ENCODE measurements at places on chromosomes 13 and 19.

DNA sequence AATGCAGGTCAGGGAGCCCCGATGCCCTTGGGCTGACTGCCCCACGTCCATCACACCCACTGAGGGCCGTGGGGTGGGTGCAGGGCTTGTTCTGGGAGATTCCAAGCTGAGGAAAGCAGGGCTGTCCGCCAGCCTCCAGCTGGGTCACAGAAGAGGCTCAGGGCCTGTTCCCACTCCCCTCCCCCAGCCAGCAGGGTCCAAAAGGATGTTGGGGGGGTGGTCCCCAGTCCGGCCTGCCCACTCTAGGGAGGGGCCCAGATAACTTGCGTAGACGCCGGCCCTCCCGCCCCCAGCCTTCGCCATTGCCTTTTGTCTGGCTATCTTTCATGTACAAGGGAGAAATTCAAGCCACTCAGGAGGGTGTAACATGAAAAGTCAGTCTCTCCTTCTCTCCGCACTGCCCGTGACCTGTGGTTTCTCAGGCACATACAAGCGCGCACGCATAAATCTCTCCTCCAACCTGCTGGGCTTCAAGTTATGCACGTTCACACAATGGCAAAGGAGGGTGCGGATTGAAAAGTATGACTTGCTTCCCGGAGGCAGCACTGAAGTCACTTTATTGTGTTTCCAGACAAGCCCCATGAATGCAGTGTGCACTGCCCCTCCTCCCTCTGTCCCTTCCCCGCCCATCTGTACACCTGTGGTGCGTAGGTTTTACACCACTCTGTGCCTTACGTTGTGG, 20.2 kb downstream of the CARM1 start:
- no peak for DNase-seq

- no peak for DNase-seq
These were observed 26.0 kb downstream of the TM9SF2 start for GRCh38 chr13:99527301-99527700.

DNA sequence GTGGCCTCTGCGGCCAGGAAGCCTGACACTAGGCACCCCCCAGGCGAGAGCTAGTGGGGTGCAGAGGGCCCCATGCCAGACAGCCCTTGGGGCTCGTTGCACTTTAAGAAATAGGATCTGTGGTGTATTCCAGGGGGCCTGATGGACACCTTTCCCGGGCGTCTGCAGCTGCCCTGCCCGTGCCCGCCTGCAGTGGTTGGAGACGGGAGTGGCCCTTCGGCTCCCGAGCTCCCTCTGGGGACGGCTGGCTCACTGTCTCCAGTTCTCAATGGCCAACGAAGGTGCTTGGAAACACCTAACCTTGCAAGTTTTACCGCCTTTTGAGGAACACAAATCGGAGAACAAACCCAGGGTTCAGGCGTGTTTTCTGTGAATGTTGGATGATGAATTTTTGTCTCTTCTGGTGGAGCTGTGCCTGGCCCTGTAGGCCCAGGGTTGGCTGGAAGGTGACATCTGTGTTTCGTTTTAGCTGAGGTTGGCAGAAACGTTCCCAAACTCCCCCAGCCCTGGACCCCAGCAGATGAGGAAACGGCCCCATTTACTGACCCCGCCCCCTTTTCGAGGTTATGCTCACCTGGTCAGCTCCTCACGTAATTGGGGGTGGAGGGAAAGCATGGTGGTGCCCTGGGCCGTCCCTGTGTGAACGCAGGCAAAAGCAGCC, 17.4 kb upstream of the NPAS1 start:
- no peak for DNase-seq

GRCh38 chr13:106349080-106349931, 186.2 kb downstream of the EFNB2 start:
- DNase-seq, result no peak

- no peak for DNase-seq
These were observed 230.4 kb downstream of the ATP8A2 start for GRCh38 chr13:25602176-25602575.

DNA sequence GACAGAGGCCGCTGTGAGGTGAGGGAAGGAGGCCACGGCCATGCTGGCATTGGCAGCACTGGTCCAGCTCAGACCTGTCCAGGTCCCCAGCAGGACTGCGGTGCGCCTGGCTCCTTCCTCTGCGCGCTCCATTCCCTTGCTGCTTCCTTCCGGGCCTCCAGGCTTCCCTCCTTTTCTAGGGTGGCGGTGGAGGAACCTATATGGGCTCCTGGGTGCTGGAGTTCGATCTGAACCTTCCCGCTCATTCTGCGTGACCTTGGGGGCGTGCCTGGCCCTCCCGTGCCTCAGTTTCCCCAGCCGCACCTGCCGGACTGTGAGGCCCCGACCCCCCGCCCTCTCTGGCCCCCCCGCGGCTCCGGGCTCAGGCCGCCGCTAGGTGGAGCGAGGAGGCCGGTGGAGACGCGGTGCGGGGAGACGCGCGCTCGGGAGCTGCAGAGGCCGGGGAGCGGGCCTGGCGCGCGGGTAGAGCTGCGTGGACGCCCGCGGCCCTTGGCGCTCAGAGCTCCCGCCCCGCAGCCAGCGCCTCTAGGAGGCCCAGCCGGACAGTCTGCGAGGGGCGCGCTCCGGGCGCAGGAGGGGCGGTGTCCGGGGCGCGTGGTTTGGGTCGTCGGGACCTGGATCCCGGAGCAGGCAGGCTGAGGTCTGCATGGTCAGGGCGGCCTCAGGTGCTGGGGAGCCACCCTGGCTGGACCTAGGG, 29.9 kb downstream of the EFNA2 start:
- no peak for DNase-seq

DNA sequence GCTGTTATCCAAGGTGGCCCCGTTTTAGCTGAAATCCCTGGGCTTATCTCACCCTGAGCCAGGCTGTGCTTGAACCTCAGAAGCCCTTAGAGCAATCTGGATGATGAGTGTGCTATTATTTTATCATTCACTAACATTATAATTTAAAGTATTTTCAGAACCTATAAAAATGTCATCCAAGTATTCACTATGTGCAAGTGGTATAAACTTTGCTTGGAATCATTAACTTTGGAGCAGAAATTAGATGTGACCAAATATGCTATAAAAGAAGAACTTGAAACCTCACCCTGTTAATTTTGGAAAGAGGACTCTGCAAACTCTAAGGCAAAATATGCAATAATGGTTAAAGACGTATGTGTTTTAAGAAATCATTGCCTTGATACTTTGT, 147.5 kb downstream of the USP12 start:
- no peak for DNase-seq

- no peak for DNase-seq
These were observed 1.3 kb downstream of the ISOC2 start for GRCh38 chr19:55459950-55460657.

GRCh38 chr13:85567909-85568308, 231.3 kb downstream of the SLITRK6 start:
- no peak for DNase-seq

- no peak for DNase-seq
These were observed 6.0 kb downstream of the SIX5 start for GRCh38 chr19:45762870-45763631.

- no peak for DNase-seq
These were observed 416.4 kb downstream of the DCT start for GRCh38 chr13:94063096-94063495.

GRCh38 chr19:48966541-48967345, 1.6 kb downstream of the FTL start:
- DNase-seq, result no peak

GRCh38 chr13:101996954-101997353, 404.9 kb downstream of the FGF14 start:
- no peak for DNase-seq

DNA sequence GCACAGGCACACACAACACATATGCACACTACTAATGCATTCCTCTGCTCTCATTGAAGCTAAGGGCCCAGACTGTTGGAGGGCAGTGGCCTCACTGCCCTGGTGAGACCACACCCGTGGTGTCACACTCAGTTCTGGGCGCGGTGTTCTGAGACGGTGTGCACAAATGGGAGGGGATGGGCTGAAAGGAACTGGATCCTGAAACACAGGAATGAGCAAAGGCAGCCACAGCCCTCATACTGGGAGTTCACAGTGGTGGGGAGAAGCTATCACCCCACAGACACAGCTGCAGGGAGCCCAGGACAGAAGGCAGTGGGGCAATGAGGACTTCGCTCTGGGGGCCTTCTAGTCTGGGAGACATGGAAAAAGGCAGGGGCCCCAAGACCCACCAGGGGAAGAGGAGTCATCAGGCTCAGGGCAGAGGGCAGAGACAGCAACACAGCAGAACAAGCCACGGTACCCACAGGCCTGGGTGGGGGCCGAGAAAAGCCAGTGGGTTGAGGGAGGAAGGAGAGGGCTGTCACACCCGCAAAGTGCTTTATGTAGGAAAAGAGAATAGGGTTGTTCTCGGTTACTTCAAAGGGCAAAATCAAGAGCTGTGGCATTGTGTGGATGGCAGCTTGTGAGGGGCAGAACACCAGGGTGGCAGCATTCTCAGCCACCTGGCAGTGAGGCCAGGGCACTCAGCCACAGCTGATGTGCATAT, 75.4 kb upstream of the GPR183 start:
- DNase-seq, result no peak

- DNase-seq, result no peak
These were observed 28.3 kb downstream of the EFNA2 start for GRCh38 chr19:1313695-1314613.

GRCh38 chr13:110220471-110220870, 86.5 kb downstream of the COL4A1 start:
- DNase-seq, result no peak

DNA sequence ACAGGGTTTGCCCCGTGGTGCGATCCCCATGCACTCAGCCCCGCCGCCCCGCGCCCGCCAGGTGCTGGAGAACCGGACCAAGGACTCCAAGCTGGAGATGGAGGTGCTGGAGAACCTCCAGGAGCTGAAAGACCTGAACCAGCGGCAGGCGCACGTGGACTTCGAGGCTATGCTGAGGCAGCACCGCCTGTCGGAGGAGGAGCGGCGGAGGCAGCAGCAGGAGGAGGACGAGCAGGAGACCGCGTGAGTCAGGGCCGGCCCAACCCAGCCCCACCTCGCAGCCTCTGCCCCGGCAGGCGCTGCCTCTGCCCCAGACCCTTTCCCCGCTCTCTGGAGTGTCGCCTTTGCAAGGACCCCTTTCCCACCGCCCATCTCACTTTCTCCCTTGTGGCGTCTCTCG, 11.3 kb downstream of the YJU2 start:
- no peak for DNase-seq

GRCh38 chr13:71316792-71317363, 550.1 kb downstream of the DACH1 start:
- no peak for DNase-seq

- DNase-seq, result no peak
These were observed 36.2 kb downstream of the ERICH4 start for GRCh38 chr19:41478875-41479756.

- DNase-seq, result no peak
These were observed 12.1 kb downstream of the PRR22 start for GRCh38 chr19:5772416-5772815.

GRCh38 chr13:36850790-36851438, 31.9 kb downstream of the RFXAP start:
- DNase-seq, result no peak

DNA sequence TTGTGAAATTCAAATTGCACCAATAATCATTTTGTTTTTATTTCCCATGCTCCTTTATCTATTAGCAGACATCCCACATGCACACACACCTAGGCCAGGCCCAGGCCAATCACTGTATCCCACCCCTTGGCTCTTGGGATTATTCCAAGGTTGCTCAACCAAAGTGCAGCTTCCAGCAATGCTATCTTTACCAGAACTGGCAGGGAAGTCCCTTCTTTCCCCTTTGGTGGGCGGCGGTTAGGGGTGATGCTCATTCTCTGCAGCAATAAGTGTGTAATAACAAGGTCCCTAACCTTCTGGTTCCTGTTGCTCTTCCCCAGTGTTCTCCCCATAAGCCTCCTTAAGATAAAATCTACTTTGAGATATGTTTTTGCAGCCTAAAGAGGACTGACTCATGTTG, 18.3 kb upstream of the KCTD12 start:
- no peak for DNase-seq

- DNase-seq, result no peak
These were observed 27.1 kb downstream of the MEGF8 start for GRCh38 chr19:42352301-42353259.

DNA sequence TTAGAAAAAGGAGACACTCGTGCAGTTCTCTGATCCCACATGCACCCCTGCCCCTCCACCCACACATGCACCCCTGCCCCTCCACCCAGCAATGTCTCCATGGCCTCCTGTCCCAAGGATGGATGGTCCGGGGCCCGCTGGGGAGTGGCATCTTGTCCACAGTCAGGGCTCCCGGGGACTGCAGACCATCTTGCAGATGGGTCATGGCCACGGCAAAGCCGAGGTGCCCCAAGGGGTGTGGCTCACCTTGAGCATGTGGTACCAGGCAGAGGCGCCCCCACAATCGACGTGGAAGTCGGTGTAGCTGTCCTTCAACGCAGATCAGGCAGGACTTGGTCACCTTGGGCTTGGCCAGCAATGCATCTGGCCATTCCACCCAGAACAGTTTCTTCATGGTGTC, 216.7 kb downstream of the TUBA3C start:
- DNase-seq, result no peak

DNA sequence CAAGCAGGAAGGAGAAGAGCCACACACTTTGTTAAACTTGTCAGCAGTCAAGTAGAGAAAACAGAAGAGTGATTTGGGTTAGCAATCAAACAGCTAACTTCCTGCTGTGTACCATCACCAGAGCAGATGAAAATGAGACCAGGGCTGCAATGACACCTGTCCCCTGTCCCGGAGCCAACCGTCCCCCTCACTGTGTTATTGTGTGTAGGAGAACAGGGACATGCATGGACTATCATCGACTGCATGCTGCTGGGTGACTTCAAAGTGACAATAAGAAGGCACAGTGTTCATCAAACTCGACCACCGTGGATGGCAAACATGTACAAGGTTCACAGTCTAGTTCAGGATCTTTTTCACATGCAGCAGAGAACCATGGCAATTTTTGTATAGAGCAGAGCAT, 94.0 kb upstream of the SLC15A1 start:
- no peak for DNase-seq

GRCh38 chr19:49758292-49758691, 4.8 kb downstream of the TSKS start:
- no peak for DNase-seq

GRCh38 chr19:4537953-4538600, 1.8 kb downstream of the LRG1 start:
- no peak for DNase-seq

DNA sequence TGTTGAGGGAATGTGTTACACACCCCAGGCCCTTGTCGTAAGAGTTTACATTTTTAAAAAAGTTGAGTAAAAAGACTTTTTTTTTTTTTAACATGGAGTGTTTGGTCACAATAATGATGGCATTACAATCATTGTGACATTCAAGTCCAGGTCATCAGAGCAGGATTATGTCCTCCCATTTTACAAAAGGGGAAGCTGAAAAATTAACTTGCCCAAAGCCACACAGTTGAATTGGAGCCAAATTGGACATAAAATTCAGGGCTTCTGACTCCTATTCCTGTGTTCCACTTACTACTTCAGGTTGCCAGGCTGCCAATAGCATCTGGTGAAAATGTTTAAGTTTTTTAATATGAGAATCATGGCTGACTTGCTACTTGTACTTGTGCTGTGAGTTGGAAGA, 49.3 kb downstream of the DLEU7 start:
- no peak for DNase-seq

Data from T follicular helper cell (primary cell).